IMR-90 (cell line): ENCODE measurements at places on chromosomes 13 and 19. TPM values are rescaled to one million over a fixed set of nuclear protein-coding genes. Genes with fewer than 3 reads are reported as not detected.

- DNase-seq = peak; percentile 26
Measured at GRCh38 chr19:4534836-4535658, at the start of gene PLIN5. Gene PLIN5 (minus strand): TSS chr19:4535224. CDS start chr19:4534074, 1,150 bp downstream.

AKAP11 gene
- 19.7 and 24.4 TPM in 2 replicates for total RNA-seq

GRCh38 chr13:74288361-74288911 lies 154.2 kb upstream of the KLF12 start:
- DNase-seq = no peak

GRCh38 chr13:27038323-27038722 lies 133.3 kb downstream of the USP12 start:
- peak; percentile 74 for DNase-seq

DNA sequence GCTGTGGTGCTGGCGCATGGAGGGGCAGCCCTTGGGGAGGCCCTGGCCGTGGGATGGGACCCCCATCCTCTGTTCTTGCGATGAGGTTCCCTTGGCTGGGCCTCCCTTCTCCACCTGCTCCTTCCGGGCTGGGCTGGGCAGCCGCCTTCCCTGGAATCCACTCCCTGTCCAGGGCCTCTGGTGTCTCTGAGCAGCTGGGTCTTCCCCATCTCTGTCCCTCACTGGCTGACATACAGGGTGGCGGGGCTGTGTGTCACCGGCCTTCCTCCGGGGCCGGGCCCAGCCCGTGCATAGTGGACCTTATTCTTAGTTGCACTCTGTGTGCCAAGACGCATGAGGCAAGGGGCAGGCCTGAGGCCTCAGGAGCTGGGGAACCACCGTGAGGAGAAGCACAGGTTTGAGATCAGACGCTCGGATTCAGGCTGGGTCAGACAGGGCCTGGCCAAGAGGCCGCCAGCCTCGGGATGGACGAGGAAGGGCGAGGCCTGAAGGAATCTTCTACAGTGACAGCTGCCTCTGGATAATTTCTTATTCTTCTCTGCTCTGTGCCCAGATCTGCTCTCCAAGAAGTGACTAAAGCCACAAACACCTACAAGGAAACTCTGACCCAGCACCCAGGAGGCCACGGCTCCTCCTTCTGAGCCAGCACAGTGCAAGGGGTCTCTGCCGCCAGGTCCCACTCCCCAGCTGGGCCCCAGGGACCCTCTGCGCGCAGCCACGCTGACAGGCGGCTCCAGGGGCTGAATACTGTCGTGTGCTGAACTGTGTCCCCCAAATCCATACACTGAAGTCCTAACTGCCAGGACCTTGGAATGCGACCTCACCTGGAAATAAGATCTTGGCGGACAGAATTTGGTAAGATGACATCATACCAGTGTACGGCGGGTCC lies 11.0 kb downstream of the SGTA start:
- DNase-seq = no peak

COMP gene
- under 0.01 TPM in 2 replicates for total RNA-seq

DNA sequence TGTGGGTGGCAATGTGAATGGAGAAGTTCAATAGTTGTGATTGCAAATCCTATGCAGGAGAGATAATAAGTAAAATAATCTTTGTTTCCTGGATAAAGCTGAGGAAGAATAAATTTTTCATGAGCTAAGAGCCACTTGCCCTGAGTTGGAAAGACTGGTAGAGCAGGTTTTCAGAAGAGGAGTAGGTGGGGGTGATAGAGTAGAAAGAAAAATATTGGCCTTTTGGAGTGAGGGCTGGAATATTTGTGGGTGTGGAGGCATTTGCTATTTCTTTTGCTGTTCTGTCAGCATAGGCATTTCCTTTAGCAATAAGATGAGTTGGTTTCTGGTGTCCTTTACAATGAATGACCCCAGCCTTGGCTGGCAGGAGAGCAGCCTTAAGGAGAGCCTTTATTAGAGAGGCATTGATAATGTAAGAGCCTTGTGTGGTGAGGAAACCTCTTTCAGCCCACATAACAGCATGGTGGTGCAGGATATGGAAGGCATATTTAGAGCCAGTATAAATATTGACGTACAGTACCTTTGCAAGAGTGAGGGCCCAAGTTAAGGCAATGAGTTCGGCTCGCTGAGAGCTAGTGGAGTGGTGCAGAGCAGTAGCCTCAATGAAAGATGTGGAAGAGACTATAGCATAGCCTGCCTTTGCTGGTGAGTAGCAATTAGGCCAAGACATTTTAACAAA lies 11.6 kb upstream of the ZNF431 start:
- no peak for DNase-seq

ZNF615 gene
- 9.7 and 10.9 TPM in 2 replicates for total RNA-seq
